ENCODE measurements at places on chromosomes 7 and 10.

GRCh38 chr7:38584443-38585210 lies 46.5 kb downstream of the AMPH start:
- DNase-seq, result no peak

DNA sequence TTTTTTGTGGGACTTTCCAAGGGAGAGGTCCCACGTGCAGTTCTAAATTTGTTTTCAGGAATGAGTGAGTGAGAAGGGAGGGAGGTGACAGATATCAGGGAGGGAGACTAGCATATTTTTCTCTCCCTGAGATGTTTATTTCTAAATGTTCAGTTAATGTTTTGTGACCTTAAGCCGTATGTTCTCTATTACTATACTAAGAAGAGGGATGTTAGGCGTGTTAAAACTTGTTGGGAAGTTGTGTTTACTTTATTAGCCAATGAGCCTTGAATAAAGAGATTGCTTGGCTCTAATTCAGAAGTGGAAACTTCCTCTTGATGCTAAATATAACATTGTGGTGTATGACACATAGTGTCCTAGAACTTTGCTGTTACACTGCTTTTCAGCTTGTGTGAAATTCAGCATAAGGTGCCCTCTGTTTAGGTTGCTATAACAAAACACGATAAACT lies 37.3 kb downstream of the DNAH11 start:
- no peak for DNase-seq

GRCh38 chr10:1563028-1563427 lies 174.3 kb downstream of the ADARB2 start:
- no peak for DNase-seq

- DNase-seq, result no peak
Measured at GRCh38 chr10:22702348-22702747, 12.0 kb downstream of the PIP4K2A start.

All from stimulated activated CD8-positive, alpha-beta memory T cell treated with anti-CD3 and anti-CD28 coated beads, Interleukin-12 subunit alpha, Interleukin-12 subunit beta, amount 100 ng/mL, for 4 hours (primary cell).